Lung (tissue), 17 donors: ENCODE measurements at places on chromosomes 2 and 18. TPM values are rescaled to one million over a fixed set of nuclear protein-coding genes. Genes with fewer than 3 reads are reported as not detected.

Gene TTC32
- total RNA-seq: 13.4 TPM

GRCh38 chr2:28496781-28497180 lies 921 bp downstream of the PLB1 start:
- no peak for DNase-seq
- H3K4me3 ChIP-seq: no peak overlapping the region
- H3K27ac ChIP-seq: no peak overlapping the region
- no peaks in the 10 kb centered on the region for H3K27me3 ChIP-seq
- no peaks in the 10 kb centered on the region for H3K4me1 ChIP-seq

Gene GALR1
- 0.03 TPM for total RNA-seq

GRCh38 chr2:107086497-107086896 lies 200.5 kb upstream of the ST6GAL2 start:
- DNase-seq: no peak
- no peaks in the 10 kb centered on the region for H3K27me3 ChIP-seq
- no peaks in the 10 kb centered on the region for H3K4me1 ChIP-seq
- no peak overlapping the region for H3K27ac ChIP-seq
- no peak overlapping the region for H3K4me3 ChIP-seq

DNA sequence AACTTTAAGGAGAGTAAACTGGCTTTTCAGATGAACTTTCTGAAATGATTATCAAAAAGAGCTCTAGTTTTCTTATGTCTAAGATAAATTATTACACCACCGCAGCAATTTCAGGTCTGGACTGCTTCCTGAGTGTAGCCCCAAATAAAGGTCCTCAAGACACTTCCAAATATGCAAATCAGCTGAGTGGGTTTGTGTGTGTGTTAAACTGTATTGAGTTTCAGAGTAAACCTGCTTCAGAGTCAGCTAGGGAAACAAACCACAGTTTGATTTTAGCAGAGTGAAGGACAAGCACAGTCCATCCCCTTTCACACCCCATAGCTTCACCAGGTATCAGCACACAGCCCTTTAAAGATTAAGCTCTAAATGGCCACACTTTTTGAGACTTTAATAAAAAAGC lies 168.7 kb downstream of the NRXN1 start:
- H3K27ac ChIP-seq: no peak overlapping the region
- H3K4me1 ChIP-seq: no peaks in the 10 kb centered on the region
- H3K4me3 ChIP-seq: no peak overlapping the region
- DNase-seq: no peak
- no peaks in the 10 kb centered on the region for H3K27me3 ChIP-seq

GRCh38 chr18:50953822-50954221 lies 14.0 kb upstream of the ELAC1 start:
- H3K4me3 ChIP-seq: no peak overlapping the region
- no peak overlapping the region for H3K27ac ChIP-seq
- no peak for DNase-seq
- no peaks in the 10 kb centered on the region for H3K4me1 ChIP-seq
- no peaks in the 10 kb centered on the region for H3K36me3 ChIP-seq

GRCh38 chr2:152694161-152694661 lies 23.1 kb downstream of the PRPF40A start:
- H3K4me3 ChIP-seq: no peak overlapping the region
- no peak overlapping the region for H3K27ac ChIP-seq
- peaks cover 3% of the 10 kb centered on the region for H3K36me3 ChIP-seq
- peak; percentile 5 for DNase-seq
- H3K4me1 ChIP-seq: no peaks in the 10 kb centered on the region

Gene UGT1A8
- 0.26 TPM for total RNA-seq

DNA sequence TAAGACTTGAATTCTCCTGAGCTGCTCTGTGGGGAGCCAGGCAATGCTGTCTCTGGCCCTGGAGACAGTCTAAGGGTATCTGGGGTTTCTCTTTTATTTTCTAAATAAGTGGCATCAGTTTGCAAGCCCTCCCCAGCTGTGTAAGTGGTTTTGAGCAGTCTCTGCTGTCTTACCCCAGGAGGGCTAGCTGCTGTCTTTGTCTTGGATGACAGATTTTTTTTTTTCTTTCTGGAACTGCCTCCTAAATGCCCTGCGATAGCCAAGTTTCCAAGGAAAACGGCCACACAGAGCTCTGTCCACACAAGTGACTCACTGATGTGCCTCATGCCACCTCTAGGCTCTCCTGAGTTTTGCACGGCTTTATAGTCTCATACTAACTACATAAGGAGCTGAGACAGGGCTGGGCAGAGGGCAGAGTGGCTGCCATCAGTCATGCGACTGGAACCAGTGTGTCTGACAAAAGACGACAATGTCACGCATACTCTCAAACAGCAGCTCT lies 37.2 kb upstream of the THOC1 start:
- no peaks in the 10 kb centered on the region for H3K27me3 ChIP-seq
- H3K4me3 ChIP-seq: no peak overlapping the region
- no peaks in the 10 kb centered on the region for H3K36me3 ChIP-seq
- peak; percentile 71 for DNase-seq
- no peak overlapping the region for H3K27ac ChIP-seq

Gene PROKR1
- total RNA-seq: not detected

Gene EFR3B
- 5.6 TPM for total RNA-seq

DNA sequence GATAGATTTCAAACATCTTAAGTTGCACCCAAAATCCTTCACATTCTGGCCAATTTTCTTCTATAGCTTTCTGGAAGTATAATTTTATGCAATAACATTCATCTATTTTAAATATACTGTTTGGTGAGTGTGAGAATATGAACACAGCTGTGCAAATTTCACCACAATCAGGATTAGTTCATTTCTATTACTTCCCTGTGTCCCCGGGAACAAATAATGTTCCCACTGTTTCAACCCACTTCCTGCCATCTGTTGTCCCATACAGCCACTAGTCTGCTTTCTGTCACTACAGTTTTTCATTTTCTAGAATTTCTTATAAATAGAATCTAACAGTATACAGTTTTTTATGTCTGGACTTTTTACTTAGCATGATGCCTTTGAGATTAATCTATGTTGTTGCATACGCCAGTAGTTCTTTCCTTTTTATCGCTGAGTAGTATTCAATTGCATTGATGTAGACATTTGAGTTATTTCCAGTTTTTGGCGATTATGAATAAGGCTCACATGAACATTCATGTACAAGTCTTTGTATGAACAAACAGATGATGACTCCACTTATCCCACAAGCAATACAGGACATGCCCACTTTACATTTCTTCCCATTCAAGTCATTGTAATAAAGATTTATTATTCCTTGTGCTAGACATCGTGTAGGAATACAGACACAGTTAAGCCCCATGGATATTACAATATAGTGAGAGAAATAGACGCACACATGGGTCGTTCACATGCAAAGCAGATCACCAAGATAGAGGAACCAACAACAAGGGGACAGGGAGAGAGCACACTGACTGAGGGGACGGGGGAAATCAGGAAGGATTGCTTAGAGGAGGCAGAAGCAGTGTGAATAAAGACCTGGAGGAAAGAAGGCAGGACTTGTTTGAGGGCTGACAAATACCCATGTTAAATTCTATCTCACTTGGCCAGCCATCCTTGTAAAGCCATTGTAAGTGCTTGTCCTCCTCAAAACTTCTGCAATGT lies 72.9 kb upstream of the PAX8 start:
- no peaks in the 10 kb centered on the region for H3K27me3 ChIP-seq
- no peak for DNase-seq
- peaks cover 7% of the 10 kb centered on the region for H3K4me1 ChIP-seq
- no peaks in the 10 kb centered on the region for H3K36me3 ChIP-seq
- no peak overlapping the region for H3K4me3 ChIP-seq

- DNase-seq: peak; percentile 30
- no peaks in the 10 kb centered on the region for H3K27me3 ChIP-seq
- H3K4me3 ChIP-seq: no peak overlapping the region
- peak overlapping the region; percentile 97 for H3K27ac ChIP-seq
- peaks cover 6% of the 10 kb centered on the region for H3K36me3 ChIP-seq
- peaks cover 33% of the 10 kb centered on the region for H3K4me1 ChIP-seq
Observed at GRCh38 chr2:47034973-47035609, 119.5 kb upstream of the MCFD2 start.

Gene MRPL44
- total RNA-seq: 22.4 TPM

Gene MYOM1
- total RNA-seq: 4.6 TPM

DNA sequence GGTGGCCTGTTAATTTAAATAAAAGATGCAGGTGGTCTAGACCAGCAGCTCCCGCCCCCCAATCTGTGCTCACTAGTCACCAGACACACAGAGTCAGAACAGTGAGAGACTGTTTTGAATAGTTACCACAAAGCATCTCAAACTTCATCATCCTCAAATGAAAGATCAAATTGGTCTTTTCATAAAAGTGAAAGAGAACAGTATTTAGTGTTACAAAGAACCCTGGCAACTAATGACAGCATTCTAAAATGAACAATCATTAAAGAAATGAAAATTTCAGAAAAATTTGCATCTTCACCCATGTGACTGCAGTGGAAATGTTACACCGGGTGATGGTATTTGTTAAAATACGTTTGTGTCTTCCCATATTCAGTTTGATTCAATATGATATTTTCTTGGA lies 65.5 kb upstream of the PMAIP1 start:
- H3K36me3 ChIP-seq: no peaks in the 10 kb centered on the region
- H3K4me1 ChIP-seq: no peaks in the 10 kb centered on the region
- H3K27ac ChIP-seq: no peak overlapping the region
- H3K4me3 ChIP-seq: no peak overlapping the region
- DNase-seq: no peak
- H3K27me3 ChIP-seq: no peaks in the 10 kb centered on the region

DNA sequence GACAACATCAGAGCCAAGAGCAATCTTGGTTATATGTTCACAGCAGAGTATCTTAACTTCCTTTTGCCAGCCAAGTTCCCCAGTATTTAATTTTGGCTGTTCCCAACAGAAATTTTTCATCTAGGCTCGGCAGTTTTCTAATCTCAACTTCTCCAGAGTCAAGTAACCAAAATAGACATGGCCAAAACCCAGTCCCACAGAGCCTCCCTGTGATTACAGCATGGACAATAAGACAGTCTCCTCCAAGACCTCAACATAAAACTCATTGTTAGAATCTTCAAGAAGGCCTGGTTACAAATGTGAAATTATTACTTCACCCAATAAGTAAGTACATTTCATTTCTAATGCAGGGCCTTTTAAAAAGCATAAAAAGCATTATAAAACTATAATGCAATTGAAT lies 445.7 kb downstream of the NCKAP5 start:
- H3K27me3 ChIP-seq: no peaks in the 10 kb centered on the region
- DNase-seq: no peak

DNA sequence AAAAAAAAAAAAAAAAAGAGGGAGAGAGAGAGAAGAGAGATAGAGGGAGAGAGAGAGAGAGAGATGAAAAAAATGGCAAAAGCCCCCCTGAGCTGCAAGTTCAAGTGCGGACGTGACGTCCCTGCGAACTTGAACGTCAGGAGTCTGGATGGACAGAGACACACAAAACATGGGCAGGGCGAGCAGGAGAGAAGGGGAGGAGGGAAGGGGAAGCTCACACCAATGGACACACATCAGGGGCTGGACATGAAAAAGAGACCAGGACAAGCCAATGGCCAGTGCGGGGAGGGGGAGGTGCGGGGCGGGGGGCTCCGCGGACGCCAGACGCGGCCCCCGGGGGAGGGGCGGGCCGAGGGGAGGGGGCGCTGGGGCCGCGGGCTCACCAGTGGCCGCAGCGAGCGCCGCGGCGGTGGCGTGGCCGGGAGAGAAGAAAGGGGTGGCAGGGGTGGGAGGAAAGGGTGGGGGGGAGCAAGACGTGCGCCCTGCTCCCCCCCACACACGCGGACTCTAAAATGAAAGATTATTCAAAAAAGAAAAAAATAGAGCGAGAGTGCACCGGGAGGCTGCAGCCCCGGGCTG lies at the start of gene BCL11A:
Gene BCL11A, minus strand, starts transcription at position 160 of the 579 bp plus-strand sequence. CDS start 384 bp downstream, outside the sequence.
- H3K27ac ChIP-seq: no peak within 1 kb of the TSS
- H3K27me3 ChIP-seq: peaks cover 33% of the 10 kb centered on the region
- H3K4me1 ChIP-seq: peaks cover 25% of the 10 kb centered on the region
- peak; percentile 98 for DNase-seq
- H3K4me3 ChIP-seq: peak within 1 kb of the TSS; percentile 36
- no peaks in the 10 kb centered on the region for H3K36me3 ChIP-seq

- no peaks in the 10 kb centered on the region for H3K36me3 ChIP-seq
- H3K4me1 ChIP-seq: peaks cover 11% of the 10 kb centered on the region
- H3K4me3 ChIP-seq: no peak overlapping the region
- peak; percentile 82 for DNase-seq
Observed at GRCh38 chr18:58993260-58993659, 128.6 kb downstream of the ZNF532 start.

DNA sequence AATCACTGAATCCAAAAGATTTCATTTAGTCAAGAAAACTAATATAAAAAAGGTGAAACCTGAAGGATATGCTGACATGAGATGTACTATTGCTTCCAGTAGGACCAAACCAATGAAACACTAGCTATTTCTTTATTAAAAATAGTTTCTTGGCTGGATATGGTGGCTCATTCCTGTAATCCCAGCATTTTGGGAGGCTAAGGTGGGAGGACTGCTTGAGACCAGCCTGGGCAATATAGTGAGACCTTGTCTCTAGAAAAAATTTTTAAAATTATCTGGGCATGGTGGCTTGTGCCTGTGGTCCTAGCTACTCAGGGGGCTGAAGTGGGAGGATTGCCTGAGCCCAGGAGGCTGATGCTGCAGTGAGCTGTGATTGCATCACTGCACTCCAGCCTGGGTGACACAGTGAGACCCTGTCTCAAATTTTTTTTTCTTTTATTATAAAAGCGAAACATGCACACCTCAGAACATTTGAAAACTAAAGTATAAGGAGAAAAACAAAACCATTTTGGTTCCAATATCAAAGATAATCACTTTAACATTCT lies 266.2 kb downstream of the TGIF1 start:
- DNase-seq: no peak
- H3K27me3 ChIP-seq: no peaks in the 10 kb centered on the region
- no peak overlapping the region for H3K4me3 ChIP-seq
- no peaks in the 10 kb centered on the region for H3K36me3 ChIP-seq
- no peak overlapping the region for H3K27ac ChIP-seq
- no peaks in the 10 kb centered on the region for H3K4me1 ChIP-seq
